ENCODE measurements at places on chromosomes 1 and 21. TPM values are rescaled to one million over a fixed set of nuclear protein-coding genes. Genes with fewer than 3 reads are reported as not detected.

CCDC185 gene
- not detected for total RNA-seq

GRCh38 chr1:168271636-168272035 lies 9.0 kb upstream of the TBX19 start:
- no peak for DNase-seq

DNA sequence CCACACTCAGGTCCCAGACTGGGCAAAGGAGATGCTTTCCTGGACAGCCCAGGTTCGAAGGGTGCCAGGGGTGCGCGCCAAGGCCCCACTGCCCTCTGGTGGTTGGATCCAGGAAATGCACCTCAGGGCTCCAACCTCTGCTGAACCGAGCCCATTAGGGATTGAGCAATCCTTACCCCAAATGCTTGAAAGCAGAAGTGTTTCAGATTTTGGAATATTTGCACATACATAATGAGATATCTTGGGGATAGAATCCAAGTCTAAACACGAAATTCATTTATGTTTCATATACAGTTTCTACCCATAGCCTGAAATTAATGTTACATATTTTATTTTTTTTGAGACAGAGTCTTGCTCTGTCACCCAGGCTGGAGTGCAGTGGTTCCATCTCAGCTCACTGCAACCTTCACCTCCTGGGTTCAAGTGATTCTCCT lies 57.4 kb downstream of the SLC9A1 start:
- peak; percentile 22 for DNase-seq

DNA sequence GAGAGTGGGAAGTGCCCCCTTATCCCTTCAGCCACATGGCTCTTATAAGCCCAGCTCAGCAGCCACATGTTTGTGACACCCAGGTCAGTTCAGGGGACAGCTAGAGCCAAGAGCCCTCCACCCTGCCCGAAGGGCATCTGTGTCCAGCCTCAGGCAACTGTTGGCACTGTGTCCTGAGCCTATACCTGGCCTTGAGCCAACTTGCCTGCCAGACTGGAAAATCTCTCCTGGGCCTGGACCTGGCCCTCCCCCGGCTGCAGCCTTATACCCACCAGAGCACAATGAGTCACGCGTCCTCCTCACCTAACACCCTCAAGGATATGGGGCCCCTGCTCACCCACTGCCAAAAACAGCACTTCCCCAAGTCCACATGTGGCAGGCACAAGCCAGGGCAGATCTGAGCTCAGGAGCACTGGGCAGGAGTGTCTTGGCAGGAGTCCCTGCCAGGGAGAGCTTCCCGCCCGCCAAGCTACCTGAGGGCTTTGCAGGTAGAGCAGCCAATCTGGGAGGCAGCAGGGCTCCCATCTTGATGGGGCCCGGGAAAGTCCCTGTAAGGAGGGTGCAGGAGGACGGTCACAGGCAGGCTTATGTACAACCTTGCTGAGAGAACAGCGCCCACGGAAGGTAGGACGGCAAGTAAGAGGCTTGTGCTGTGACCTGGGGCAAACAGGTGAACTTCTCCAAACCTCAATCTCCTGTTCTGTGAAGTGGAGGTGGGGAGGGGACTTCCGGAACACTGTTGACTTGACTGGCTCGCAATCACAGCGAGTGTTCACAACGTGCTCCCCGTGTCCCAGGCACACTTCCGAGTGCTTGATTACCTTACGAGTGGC lies 19.8 kb upstream of the HSPG2 start:
- DNase-seq, result peak; percentile 45

- peak; percentile 68 for DNase-seq
Observed at GRCh38 chr1:39431927-39432326, 59.5 kb upstream of the BMP8A start.

DNA sequence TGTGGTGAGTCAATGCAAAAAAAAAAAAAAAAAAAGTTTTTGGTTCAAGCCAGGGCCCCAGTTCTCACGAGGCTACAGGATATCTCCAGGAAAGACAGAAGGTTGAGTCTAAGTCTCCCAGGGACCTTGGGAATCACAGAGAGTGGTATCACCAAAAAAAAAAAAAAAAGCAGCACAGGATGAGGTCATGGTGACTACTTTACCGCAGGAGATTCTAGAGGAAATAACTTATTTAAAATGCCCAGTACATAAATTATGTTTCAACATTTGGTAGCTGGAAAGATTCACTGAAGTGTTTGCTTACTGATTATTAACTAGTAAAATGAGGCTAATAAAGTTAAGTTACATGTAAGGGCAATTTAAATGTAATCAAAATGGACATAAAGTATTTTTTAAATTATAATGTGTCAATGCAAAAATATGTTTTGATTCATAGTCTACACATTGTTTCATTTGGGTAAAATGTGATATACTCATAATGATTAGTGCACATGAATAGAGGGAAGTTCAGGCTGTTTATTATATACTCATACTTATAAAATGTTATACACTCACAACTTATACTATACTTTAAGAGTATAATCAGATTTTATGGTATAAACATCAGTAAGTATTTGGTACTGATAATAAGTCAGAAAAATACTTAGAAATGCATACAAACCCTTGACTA lies 84.1 kb downstream of the PLPPR5 start:
- DNase-seq, result peak; percentile 67

DNA sequence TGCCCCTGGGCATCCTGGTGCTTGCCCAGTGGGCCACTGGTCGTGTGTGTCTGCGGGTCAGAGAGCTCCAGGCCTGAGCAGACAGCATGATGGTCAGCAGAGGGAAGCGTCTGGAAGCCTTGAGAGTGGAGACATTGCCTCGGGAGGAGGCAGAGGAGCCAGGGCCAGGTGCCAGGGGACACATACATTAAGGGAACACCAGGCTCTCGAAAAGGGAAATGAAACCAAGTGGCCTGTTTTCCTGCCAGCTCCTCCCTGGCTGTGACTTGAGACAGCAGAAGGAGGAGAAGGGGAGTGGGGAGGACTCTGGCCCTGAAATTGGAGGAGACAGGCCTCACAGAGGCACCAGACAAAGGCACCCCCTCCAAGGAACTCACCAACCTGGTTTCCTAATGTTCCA lies 62.4 kb upstream of the LRP8 start:
- DNase-seq, result no peak

GRCh38 chr1:116667078-116667574 lies 407 bp downstream of the IGSF3 start:
- DNase-seq, result no peak

DNA sequence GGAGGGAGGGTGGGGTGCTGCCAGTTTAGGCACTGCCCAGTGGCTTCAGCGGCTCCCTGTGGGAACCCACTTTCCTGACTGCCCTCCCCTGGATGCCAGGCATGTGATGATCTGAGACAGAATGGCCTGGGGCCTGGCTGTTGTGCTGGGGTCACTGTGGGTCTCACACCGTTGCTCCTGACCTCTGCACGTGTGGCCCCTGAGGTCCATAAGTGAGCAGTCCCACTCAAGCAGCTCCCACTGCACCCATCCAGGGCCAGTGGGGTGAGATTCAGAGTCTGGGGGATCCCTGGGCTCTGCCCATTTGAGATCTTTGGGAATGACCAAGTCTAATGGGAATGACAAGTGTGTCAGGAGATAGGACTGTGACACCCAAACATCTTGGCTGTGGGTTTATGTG lies 18.0 kb downstream of the PODN start:
- no peak for DNase-seq

GRCh38 chr1:39398278-39399021 lies 93.0 kb upstream of the BMP8A start:
- peak; percentile 99 for DNase-seq

DNA sequence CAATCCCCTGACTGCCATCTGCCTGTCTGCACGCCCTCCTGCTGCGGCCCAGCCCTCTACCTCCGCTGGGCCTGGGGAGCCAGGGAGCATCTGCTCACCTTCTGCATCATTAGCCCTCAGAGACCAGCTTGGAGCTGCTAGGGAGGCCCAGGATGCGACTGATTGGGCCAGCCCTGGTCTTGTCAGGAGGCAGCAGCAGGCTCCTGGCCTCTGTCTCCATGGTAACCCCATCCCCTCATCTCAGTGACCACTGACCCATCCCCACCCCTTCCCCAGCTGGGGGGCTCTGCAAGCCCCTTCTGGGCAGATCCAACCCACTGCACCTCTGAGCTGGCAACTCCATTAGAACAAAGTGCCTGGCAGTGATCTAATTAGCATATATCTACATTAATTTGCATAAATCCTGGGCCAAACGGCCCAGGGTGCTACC lies 37.7 kb downstream of the NKAIN1 start:
- DNase-seq, result no peak

Data from astrocyte (in vitro differentiated cells and primary cell).